ENCODE measurements at places on chromosomes 6 and 20. TPM values are rescaled to one million over a fixed set of nuclear protein-coding genes. Genes with fewer than 3 reads are reported as not detected.

GATA5 gene
- 0.66 TPM for total RNA-seq

TPX2 gene
- 97.3 TPM for total RNA-seq

EBF4 gene
- total RNA-seq, result 3.2 TPM

MUC21 gene
- 0.03 TPM for total RNA-seq

FLRT3 gene
- 2.4 TPM for total RNA-seq

THEMIS gene
- not detected for total RNA-seq

GNRH2 gene
- total RNA-seq, result 0.22 TPM

TEAD3 gene
- 7.3 TPM for total RNA-seq

RBBP8NL gene
- total RNA-seq, result 0.91 TPM

RBCK1 gene
- 152 TPM for total RNA-seq
